Smooth muscle cell of the pulmonary artery (primary cell): ENCODE measurements at places on chromosomes 6 and 20. TPM values are rescaled to one million over a fixed set of nuclear protein-coding genes. Genes with fewer than 3 reads are reported as not detected.

Gene TFAP2C
- not detected in 2 replicates for total RNA-seq

Gene KCNK5
- 0.03 and 0.07 TPM in 2 replicates for total RNA-seq

Gene C20orf202
- total RNA-seq = 0.07 TPM in 1 of 2 replicates, not detected in the other

Gene TRIM40
- total RNA-seq = not detected in 2 replicates

Gene RNF182
- total RNA-seq = 0.40 and 9.7 TPM in 2 replicates

Gene HLA-DQA2
- not detected in 2 replicates for total RNA-seq

Gene COL11A2
- 0.13 and 0.83 TPM in 2 replicates for total RNA-seq

Gene TMEM74B
- total RNA-seq = 0.10 and 0.13 TPM in 2 replicates

Gene WFDC5
- not detected in 2 replicates for total RNA-seq

Gene MDFI
- 0.26 and 0.33 TPM in 2 replicates for total RNA-seq

Gene GRM1
- total RNA-seq = 0.07 TPM in 2 replicates

Gene TP53INP2
- total RNA-seq = 6.2 and 7.6 TPM in 2 replicates

Gene BFSP1
- total RNA-seq = 1.3 and 1.6 TPM in 2 replicates

Gene FOXF2
- 0.78 and 5.2 TPM in 2 replicates for total RNA-seq

Gene FAM209B
- not detected in 2 replicates for total RNA-seq

Gene AGER
- total RNA-seq = 0.30 and 0.33 TPM in 2 replicates

Gene C6orf141
- 6.5 TPM in 1 of 2 replicates, not detected in the other for total RNA-seq

Gene PDCD2
- 36.7 and 43.0 TPM in 2 replicates for total RNA-seq

Gene ARFGEF3
- 1.0 and 3.1 TPM in 2 replicates for total RNA-seq

Gene TMEM151B
- not detected in 2 replicates for total RNA-seq

Gene CPNE5
- total RNA-seq = 0.17 and 0.20 TPM in 2 replicates

Gene GNMT
- total RNA-seq = 0.13 and 0.36 TPM in 2 replicates

Gene ERVFRD-1
- total RNA-seq = not detected in 2 replicates

Gene RUNX2
- 2.5 and 3.1 TPM in 2 replicates for total RNA-seq
